ENCODE measurements at places on chromosomes 5 and 9.

- no peak for DNase-seq
Observed at GRCh38 chr9:36935768-36936497, 98.1 kb downstream of the PAX5 start.

DNA sequence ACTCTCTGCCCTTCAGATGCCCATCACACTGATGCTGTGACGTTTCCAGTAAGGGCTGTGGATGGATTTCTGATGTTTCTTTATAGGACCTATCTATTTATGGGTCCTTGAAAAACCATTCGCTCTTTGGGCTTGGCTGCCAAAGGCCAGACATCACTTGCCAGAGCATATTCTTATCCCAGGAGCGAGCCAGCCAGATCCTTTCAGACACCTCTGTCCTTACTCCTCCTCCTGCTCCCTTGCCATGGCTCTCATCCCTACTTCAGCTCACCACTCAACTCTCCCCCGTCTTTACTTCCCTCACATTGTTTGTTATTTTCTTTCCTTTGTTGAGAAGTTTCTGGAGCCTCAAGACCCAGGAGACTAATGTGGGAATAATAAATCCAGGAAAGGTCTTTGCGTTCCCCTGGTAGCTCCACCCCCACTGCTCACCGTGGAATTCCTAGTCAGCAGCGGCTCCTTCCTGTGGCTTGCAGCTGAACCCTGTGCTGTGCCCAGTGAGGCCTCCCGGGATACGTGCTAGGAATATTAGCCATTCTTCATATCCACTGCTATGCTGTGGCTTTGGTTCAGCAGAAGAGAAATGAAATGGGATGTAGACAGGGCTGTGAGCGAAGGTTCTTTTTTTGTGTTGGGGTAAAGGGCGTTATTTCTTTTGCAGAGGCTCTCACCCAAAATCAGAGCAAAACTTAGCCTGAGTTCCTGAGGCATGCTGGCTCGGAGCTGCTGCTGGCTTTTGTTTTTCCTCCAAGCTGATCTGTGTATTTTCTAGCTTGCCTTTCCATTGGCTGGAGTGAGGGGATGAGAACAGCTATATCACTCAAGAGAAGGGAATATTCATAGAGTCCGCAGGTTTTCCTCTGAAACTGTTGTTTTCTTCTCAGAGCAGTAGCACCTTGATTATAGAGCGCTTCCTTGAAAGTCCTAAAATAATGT, 171.1 kb downstream of the SAXO1 start:
- peak; percentile 90 for DNase-seq

- no peak for DNase-seq
Observed at GRCh38 chr5:23385036-23385435, 122.4 kb upstream of the PRDM9 start.

DNA sequence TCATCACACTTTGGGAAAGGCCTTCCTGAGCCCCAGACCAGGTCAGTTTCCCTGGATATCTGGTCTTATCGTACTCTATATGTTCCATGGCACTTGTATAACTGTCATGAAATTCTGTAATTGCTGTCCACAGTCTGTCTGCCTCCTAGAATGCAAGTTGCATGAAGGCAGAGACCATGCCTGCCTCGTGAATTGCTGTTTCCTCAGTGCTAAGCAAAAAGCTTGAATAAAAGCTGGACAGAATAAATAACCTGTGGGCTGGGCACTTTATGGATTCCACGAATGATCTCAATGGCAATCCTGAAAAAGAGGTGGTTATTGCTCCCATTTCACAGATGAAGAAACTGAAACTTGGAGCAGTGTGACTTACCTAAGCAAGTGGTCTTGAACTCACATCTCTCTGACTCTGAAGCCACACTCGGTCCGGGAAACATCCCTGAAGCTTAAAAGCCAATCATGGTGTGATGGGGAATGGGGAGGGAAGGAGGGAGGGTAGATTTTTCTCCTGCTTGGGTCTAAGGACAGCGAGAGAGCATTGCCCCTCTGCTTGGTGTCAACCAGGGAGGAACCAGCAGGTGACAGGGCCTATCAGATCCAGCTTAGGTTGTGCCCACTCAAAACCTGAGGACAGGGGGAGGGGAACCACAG, 13.2 kb upstream of the LHX2 start:
- DNase-seq: no peak

DNA sequence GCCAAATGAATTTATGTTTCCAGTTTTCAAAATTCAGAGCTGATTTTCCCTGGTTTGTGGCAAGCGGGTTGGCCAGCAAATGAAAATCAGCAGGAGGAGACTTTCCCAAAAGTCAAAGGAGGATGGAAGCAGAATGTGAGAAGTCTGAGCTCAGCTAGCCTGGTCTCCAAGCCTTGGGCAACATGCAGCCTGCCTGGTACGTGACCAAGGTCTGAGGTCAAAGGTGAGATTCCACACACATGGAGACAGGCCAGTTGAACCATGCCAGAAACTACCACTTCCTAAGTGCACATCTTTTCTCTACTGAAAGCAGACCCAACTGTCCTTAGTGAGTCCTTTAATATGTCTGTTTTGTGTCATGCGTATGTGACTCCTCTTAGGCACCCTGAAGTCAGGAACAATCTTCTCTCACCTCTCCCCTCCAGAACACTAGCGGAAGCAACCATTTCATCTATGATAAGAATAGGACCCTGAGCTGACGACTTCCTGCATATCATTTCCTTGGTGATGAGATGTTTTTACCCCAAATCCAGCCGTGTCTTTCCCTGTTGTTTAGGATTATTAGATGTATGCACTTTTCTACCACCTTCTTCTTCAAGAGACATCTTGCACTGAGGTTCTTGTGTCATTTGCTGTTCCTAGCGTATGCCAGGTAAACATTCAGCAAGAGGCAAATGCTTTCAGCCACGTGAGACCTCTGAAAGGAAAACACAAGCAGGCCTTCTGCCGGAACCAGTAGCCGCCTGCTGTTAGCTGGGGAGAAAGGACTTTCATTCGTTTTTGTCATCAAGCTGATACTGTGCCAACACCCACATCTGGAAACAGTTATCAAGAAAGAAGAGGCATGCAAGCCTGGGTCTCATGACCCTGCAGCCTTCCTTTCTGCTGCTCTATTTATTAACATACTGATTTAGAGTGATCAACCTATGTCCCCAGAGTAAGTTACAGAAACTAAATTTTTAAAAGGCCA, 9.7 kb upstream of the TGFBI start:
- peak; percentile 88 for DNase-seq

DNA sequence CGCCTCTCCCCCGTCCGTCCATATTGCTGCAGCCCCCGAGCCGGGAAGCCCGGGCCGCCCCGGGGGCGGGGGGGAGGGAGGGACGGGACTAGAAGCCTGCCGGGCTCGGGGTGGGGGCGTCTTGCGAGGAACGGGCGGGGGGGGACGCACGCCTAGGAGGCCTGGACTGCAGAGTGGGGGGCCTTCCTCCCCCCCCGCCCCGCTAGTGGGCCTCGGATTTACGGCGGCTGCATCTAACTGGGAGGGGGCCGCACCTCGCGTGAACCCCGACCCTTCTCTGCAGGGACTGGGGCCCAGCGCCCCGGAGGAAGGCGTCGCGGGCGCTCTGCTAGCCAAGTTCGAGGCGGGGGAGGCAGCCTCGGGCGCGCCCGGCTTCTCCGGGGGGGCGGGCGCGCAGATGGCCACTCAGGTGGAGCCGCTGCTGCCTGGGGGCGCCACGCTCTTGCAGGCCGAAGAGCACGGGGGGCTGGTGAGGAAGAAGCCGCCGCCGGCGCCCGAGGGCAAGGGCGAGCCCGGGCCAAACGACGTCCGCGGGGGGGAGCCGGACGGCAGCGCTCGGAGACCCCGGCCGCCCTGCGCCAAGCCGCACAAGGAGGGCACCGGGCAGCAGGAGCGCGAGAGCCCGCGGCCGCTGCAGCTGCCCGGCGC, at the start of gene LARP1:
TSS of gene LARP1 (plus strand) at position 17 of the 648 bp plus-strand sequence. CDS start at position 398, 381 bp downstream.
- DNase-seq: peak; percentile 61

GRCh38 chr9:19371942-19372341, 8.1 kb downstream of the RPS6 start:
- DNase-seq: no peak

GRCh38 chr5:8176101-8176693, 307.2 kb downstream of the MTRR start:
- DNase-seq: no peak

DNA sequence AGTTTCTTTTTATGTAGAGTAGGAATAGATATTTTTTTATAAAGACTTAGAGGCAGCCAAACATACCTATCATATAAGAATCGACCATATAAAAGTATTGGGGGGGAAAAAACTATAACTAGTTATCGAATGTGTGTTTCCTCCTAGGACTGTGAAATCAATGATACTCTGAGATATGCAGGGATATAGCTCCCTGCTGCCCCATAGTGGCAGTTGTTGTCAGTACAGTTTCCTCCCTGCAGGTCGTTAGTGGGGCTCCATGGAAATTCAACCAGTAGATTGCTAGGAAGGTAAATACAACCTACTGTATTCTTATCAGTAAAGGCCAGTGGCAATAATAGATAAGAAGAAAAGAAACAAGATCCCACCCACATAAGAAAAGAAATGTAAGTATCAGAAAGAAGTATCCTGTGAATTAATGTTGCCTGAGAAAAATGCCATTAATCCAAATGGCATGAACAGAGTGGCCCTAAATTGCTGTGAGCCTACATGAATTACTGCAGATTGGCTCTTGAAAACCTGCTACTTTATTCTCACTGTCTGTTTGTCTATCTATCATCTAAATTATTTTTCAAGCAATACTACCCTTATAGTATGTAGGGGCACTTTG, 136.9 kb upstream of the FBN2 start:
- no peak for DNase-seq

DNA sequence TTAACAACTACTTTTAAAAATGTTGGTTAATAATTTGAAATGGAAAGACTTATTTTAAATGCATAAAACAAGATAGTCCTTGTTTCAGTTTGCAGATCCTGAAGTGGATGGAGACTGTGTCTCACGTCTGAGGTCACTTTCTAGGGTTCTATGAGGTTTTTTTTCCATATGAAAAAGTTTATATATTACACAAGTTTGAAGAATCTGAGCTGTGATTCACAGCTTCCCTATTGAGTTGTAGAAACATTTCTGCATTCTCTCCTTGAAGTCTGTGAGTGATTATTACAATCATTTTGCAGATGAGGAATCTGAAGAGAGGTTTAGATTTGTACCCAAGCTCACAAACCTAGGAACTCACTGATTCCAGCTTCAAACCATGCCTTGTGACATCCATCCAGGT, 442.5 kb upstream of the KLF4 start:
- no peak for DNase-seq

DNA sequence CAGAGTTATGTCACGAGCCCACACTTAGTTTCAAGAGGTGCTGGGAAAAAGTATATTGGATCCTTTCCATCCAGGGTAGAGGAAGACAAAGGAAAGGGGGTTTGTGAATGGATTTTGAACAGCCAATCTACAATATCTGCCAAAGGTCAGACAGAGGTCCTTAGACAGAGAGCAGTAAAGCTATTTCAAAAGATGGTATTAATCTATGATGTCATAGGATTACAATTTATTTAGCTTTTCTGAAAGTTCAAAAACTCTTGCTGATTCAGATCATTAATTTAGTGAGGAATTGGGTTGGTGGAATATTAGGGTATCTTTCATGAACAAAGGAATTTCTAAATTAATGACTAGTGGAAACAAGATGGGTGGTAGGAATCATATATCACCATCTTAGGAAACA, 126.9 kb downstream of the NTRK2 start:
- no peak for DNase-seq

DNA sequence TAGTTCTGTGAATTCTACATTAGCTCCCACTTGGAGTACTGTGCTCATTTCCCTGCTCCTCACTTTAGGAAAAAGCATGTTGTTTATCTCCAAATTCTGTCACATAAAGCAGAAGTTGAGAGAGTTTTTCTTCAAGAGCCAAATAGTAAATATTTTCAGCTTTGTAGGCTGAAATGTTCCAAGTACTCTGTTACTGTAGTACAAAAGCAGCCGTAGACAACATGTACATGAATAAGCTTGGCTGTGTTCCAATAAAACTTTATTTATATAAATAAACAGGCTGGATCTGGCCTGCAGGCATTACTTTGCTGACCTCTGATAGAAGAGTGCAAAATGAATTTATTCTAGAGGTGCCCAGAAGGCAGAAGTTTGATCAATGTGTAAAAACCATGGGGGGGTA, 73.0 kb upstream of the AGXT2 start:
- DNase-seq: no peak

DNA sequence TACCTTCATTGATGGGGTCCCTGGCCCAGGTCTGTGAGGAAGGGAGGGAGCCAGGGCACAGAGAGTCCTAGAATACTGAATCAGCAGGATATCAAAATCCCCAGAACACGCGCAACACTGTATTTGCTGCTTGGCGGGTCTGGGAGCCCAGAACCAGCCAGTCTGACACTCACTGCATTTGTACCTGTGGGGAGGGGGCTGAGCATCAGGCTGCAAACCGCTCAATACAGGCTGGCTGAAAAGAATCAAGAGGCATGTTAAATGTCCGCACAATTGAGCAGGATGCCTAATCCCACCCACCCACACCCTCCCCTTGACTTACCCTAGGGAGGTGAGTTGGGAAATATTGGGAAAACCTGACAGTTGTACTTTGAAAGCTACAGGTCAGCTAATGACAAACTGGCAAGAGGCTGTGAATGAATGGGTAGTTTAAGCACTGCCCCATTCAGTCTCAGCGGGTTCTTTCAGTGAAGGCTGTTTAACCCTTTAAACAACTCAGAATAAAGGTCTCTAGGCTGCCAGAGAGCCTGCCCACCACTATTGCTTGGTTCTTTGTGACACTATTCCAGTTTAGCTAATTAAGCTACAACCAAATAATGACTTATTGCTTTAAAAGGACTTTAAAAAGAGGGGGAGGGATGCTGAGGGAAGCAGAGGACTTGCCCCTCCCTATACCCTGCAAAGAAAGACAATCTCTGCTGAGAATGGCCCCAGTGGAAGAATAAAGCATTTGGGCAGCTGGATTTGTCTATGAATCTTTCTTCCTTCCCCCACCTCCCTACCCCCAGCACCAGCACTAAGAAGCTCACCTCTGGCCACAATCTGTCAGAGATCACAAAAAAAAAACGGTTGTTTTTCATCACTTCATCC, 5.0 kb downstream of the SPRY4 start:
- no peak for DNase-seq

DNA sequence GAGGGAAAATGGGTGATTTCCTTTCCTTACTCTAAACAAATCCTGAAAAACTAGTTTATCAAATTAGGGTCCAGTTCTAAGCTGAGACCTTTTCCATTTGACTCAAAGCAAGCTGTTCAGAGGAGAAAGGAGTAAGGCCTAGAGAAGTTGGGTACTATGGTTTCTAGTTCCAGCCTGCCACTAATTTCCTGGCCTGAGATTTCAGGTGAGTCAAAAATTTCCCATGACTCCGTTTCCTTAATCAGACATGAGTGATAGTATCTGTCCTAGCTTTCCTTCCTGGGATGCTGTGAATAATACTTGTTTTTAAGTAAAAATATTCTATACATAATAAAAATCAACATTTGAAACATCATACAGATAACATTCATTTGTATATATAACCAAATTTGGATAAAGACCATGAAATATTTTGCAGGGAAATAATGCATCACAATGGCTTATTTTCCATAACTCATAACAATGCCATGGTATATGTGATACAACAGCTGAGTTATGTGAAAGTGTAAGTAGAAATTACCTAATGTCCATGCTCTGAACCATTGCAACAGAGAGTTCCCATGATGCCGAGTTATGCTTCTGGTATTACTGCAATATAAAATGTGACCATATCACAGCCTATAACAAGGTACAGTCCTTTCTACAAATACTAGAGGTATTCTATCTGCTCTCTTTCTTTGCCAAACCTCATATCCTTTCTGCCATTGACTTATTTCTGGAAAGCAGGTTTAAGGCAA, 142.7 kb downstream of the MLLT3 start:
- DNase-seq: no peak

- DNase-seq: no peak
Observed at GRCh38 chr5:16721151-16722096, 104.6 kb upstream of the RETREG1 start.

Measured in femur (tissue), 1 donor.